ENCODE measurements at places on chromosomes 11 and 22.

DNA sequence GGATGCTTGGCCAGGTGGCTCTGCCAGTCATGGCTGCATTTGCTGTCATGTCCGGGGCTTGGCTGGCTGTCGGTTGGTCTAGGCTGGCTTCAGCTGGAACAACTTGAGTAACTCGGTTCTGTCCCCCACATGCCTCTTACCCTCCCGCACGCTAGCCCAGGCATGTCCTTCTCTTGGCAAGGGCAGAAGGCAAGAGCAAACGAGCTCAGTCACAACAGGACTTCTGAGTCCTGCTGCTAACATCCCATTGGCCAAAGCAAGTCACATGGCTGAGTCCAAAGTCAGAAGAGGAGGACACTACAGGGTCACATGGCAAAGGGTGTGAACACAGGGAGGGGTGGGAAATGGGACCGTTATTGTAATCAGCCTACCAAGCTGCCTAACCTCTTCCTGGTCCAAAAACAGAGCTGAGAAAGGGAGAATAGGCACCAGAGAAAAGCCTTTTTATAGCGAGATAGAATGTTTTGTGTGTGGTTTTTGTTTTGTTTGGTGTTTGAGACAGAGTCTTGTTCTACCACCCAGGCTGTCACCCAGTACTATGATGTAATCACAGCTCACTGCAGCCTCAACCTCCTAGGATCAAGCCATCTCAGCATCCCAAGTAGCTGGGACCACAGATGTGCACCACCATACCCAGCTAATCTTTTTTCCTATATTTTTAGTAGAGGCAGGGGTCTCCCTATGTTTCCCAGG, 81.9 kb downstream of the MN1 start:
- no peak for DNase-seq

DNA sequence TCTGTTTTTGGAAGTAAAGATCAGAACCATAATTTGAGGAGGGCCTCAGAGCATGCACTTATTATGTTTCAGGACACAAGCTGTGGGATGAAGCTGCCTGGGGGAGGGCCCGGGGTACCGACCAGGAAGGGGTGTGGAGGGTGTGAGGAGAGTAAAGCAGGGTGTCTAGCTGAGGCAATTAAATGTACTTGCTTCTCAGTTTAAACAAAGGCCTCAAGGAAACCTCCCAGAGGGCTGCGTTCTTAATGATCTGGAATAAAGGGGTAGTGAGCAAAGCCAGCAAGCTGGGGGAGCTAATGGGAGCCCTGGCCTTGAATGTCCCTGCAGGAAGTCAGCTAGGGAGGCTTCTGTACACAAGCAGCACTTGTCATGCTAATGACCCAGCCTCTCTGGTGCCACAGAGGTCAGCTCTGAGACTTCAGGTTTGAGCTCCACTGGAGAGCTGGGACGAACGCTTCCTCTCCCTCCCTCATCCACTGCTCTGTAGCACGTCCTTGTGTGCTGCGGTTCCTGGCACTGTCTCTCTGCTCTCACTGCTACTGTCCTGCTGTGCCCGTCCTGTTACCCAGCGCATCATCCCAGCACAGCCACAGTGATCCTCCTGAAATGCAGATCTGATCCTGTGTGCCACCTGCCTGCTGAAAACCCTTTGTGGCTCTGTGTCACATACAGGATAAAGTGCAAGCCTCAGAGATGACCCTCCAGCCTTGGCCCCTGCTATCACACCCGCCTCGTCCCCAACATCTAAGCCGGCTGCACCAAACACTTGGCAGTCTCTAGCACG, 159.7 kb downstream of the DBX1 start:
- DNase-seq = no peak

- DNase-seq = no peak
Observed at GRCh38 chr11:1568441-1568911, 3.6 kb downstream of the DUSP8 start.

DNA sequence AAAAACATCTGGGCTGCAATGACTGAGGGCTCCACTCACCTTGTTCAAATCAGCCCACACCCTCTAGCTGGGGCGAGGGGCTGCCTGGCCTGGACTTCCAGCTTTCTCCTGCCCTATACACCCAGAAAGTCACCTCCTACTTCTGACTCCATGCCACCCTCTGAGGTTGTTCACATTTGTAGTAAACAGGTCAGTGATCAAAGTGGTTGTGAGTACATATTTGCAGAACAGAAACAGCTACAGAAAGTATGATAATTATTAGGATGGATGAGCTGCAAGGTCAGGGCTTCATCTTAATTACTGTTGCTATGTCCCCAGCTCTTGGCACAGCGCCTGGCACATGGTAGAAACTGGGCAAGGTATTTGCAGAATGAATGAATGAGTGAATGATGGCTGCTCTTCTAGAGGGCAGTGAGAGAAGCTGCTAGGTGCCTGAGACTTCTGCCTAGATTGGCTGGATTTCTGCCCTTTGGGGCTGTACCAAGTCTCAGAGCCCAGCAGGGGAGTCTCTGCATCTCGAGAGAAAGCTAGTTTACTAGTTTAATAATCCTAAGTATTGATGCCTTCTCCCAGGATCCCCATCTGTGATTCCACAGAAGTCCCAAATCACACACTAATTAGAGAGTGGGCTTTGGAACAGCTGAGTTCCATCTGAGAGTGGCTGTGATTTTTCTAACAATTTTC, 36.0 kb downstream of the SYT13 start:
- no peak for DNase-seq

GRCh38 chr22:31870890-31871289, 73.4 kb upstream of the YWHAH start:
- DNase-seq = no peak

DNA sequence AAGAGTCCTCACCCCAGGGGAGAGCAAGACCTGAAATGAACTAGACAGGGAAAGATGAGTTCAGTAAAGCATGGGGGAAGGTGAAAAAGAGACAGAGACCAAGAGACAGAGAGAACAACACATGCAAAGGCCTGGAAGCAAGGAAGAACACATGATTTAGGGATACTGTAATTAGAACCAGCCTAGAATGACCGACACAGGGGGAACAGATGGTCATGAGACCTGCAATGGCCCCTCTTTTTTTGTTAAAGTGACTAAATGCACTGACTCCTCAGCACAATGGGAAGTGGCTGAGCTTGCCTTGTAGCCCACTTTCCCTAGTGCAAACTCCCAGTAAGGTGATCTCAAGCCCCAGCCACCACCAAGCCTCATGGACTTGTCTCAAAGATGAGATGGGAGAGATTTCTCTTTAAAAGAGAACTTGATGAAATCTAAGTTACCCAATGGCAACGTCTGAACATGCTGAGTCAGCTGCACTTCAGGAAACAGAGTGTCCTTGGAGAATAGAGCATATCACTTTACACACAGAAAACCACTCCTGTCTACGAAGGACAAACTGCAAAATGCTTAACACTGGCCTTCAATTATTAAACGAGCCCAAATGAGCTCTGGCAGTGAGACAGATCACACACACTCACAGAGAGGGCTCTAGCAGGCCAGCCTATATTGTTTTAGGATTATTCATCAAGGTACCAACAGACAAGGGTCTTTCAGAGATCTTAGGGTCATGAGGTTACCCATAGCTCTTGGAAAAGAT, 91.0 kb downstream of the SERGEF start:
- DNase-seq = no peak

GRCh38 chr22:47202819-47203553, 440.5 kb downstream of the TBC1D22A start:
- DNase-seq = no peak

DNA sequence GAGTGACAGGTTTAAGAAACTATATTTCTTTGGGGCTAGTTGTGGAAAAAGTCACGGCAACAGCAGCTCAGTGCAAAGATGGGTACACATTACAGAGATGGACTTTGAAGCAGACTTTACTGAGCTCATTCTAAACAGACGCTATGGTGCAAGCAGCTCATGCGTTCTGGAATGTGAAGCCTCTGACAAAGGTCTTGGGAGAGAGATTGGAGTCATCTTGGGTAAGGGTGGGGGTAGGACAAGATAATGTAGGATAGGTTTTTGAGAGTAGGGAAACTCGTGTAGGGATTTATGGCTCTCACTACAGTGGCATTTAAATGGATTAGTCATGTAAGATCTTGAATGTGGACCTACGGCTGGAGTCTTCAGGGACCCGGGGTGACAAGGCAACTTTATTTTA, 36.2 kb upstream of the CLMP start:
- DNase-seq = no peak

DNA sequence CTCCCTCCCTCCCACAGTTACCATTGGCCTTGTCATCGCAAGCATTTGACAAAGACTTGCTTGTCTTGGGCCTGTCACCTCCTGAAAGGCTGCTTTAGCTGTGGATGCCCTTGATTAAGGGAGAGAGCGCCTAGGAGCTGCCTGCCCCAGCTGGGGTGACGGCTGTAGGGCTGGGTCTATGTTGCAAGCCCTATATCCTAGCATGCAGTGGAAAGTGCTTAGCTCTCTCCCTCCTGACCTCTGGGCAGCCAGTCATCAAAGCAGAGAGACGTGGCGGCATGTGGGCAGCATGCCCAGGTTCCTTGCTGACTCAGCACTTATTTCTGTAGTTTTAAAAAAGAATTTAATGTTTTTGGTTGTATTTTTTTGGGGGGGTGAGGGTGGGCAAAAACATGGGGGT, 75.9 kb downstream of the BARX2 start:
- no peak for DNase-seq

DNA sequence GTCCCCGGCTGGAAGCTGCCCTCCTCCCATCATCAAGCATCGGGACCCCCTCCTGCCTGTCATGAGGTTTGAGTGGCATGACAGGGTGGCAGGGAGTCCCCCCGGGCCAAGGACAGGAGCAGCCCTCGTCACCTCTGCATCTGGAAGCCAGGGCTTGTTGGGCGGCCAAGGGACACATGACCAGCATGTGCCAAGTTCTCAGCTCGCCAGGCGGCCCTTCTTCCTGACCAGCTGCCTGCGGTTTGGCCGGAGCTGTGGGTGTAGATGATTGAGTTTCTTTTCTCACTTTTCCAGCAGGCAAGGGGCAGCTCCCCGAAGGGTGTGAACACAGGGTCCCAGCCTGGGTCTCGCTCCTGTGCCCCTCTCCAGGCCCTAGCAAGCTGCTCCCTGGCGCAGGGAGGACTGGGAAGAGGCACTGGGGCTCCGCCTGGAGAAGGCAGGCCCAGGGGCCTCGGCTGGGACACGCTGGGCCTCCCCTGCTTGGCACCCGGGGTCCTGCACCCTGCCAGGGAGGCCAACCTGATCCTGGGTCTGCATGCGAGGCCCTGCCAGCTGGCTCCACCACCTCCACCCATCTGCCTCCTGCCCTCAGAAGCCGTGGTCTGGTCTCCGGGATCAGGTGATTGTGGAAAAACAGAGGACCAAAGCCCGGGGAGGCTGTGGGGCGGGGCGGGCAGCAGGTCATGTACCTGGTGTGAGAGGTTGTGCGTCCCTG, 13.4 kb downstream of the ARHGAP8 start:
- no peak for DNase-seq

- no peak for DNase-seq
Observed at GRCh38 chr22:21996175-21996720, 13.7 kb upstream of the TOP3B start.

- no peak for DNase-seq
Observed at GRCh38 chr11:62088331-62088933, 35.4 kb upstream of the INCENP start.

DNA sequence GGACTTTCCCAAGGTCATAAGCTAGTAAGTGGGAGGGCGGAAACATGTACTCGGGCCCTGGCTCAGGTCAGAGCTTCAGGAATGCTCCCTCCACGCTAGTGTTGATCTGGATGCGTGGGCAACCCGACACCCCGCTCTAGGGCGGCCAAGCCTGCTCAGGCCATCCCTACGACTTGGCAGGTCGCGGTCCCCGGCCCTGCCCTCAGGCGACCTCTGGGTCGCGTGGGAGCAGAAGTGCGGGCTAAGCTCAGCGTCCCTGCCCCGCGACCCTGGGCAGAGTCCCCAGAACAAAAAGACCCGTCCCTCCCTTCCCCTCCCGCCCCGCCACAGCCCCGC, 781 bp upstream of the TEF start:
- DNase-seq = peak; percentile 89

All from AG04450 (cell line).